ENCODE measurements at places on chromosomes 2 and 18.

DNA sequence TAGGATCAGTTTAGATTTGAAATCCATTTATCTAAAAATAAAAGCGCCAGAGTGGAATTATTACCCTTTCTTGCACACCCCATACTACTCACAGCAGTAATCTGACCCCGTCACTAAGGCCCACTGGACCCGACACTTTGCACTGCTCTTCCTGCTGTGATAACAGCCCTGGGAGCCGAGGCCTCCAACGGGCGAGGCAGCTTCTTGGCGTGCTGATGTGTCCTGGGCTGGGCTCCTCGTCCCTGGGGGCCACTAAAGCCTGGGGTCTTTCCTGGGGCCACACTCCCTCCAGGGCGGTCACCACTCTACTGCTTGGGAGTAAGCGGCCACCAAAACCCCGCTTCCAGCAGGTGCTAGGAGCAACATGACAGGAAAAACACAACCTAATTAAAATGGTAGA lies 61.7 kb downstream of the ZAP70 start:
- DNase-seq, result no peak

DNA sequence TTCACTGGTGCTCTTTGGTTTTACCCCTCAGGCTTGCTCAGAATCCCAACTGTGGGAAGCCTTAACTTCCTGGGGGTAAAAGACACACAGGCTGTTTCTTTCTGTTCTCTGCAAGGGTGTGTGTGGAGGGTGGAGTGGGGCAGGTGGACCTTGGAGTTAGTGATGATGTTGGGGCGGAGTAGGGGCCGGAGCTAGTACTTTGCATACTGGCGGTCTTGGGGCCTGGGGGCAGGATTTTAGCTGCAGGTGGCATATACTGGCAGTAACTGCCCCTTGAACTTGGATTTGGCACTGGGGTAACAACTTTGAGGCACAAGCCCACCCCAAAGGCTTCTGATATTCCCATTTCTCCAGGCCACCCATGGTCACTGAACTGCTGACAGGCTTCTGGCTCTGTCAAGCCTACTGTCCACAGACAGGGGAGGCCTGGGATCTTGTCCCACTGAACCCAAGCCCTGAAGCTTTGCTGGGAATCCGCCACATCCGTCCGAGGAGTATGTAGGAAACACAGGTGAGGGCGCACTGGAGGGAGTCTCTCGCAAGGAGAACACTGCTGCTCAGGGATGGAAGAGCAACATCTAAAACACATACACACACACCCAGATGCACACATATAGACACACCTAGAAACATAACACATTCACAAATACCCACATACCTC lies 258.9 kb downstream of the DYSF start:
- DNase-seq, result no peak

GRCh38 chr18:50862401-50862800 lies 16.5 kb upstream of the ME2 start:
- DNase-seq, result no peak

- peak; percentile 48 for DNase-seq
These were observed 5.1 kb downstream of the SERPINB8 start for GRCh38 chr18:63974991-63975390.

DNA sequence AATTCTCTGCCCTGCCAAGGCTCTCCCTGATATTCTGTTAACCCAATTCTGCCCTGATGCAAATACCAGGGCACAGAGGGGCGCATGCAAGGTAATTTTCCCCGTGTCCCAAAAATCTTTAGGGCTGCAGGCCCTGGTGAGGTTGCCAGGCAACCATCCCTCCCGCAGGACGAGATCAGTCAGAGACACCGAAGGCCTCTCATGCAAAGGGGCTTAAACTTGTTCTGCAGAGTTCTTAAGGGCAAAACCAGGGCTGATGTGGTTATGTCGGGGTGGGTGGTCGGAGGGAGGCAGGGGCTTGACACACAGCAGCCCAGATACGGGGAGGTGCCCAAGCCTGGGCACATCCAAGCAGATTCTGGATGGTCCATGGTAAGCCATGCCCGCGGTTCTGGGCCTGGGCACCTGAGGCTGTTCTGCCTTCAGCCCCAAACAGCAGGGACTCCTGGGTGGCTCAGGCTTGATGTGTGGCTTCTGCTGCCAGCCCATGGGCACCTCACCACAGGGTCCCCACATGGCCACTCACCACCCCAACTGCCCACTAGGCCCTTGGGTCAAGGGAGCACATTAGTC lies 27.2 kb downstream of the STEAP3 start:
- DNase-seq, result no peak

DNA sequence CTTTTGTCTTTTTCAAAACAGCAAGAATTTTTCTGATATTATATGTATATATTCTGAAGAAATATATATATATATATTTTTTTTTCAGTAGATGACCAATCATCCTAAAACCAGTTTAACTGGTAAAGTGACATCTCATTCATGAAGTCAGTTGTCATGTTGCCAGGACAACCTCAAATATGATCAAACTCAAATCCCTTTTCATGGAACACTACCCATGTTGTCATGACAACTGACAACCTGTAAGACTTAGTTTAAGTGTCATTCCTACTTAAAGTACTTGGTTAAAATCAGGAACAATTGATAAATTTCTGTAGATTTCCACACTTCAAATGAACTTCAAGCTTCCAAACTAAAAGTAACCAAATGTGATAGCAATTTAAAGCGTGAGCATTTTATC lies 101.8 kb upstream of the ERBB4 start:
- no peak for DNase-seq
